ENCODE measurements at places on chromosomes 5 and 9. TPM values are rescaled to one million over a fixed set of nuclear protein-coding genes. Genes with fewer than 3 reads are reported as not detected.

NEURL1B gene
- total RNA-seq, result 3.9 TPM

GFI1B gene
- total RNA-seq, result not detected

CFAP77 gene
- 0.70 TPM for total RNA-seq

FBXL7 gene
- 10.3 TPM for total RNA-seq

- H3K36me3 ChIP-seq, result no peaks in the 10 kb centered on the region
- H3K4me1 ChIP-seq, result no peaks in the 10 kb centered on the region
- no peak overlapping the region for H3K27ac ChIP-seq
These were observed 71.4 kb downstream of the PPIC start for GRCh38 chr5:122965111-122965510.

- no peak overlapping the region for H3K4me3 ChIP-seq
- no peaks in the 10 kb centered on the region for H3K36me3 ChIP-seq
- no peak overlapping the region for H3K27ac ChIP-seq
- H3K27me3 ChIP-seq, result no peaks in the 10 kb centered on the region
These were observed 53.3 kb upstream of the FAM169A start for GRCh38 chr5:74919487-74919886.

- H3K36me3 ChIP-seq, result no peaks in the 10 kb centered on the region
- DNase-seq, result no peak
- no peak overlapping the region for H3K4me3 ChIP-seq
- H3K4me1 ChIP-seq, result peaks cover 5% of the 10 kb centered on the region
- no peaks in the 10 kb centered on the region for H3K27me3 ChIP-seq
- peak overlapping the region; percentile 73 for H3K27ac ChIP-seq
These were observed 9.9 kb upstream of the CD180 start for GRCh38 chr5:67206461-67206860.

GRCh38 chr9:35728041-35728971, 3.7 kb downstream of the TLN1 start:
- DNase-seq, result peak; percentile 66
- no peaks in the 10 kb centered on the region for H3K27me3 ChIP-seq
- H3K4me3 ChIP-seq, result no peak overlapping the region
- no peaks in the 10 kb centered on the region for H3K36me3 ChIP-seq

GRCh38 chr5:53087621-53088121, 21.9 kb downstream of the MOCS2 start:
- no peaks in the 10 kb centered on the region for H3K36me3 ChIP-seq
- no peak for DNase-seq
- H3K4me1 ChIP-seq, result no peaks in the 10 kb centered on the region

DNA sequence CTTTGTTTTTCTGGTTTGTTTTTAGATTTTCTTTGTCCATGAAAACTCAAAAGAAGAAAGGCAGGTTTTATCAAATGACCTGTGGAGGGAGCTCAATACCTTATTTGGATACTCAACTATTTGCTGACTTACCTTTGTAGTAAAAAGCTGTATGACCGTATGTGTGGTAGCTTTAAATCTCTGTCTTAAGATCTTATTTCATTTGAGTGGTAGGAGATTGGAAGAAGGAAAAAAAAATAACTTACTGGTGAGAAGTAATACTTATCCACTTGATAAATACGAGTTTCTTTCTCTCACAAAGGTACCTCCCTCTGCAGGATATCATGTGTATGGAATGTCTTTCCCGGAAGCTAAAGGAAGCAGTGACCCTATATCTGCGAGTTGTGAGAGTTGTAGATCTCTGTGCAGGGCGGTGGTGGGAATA, 15.0 kb downstream of the FBXO38 start:
- peaks cover 13% of the 10 kb centered on the region for H3K4me1 ChIP-seq
- no peak overlapping the region for H3K4me3 ChIP-seq
- no peaks in the 10 kb centered on the region for H3K27me3 ChIP-seq
- peak overlapping the region; percentile 64 for H3K27ac ChIP-seq
- no peaks in the 10 kb centered on the region for H3K36me3 ChIP-seq
